ENCODE measurements at places on chromosomes 7 and 10.

- no peak for DNase-seq
Observed at GRCh38 chr7:102255501-102255900, 31.2 kb upstream of the SH2B2 start.

DNA sequence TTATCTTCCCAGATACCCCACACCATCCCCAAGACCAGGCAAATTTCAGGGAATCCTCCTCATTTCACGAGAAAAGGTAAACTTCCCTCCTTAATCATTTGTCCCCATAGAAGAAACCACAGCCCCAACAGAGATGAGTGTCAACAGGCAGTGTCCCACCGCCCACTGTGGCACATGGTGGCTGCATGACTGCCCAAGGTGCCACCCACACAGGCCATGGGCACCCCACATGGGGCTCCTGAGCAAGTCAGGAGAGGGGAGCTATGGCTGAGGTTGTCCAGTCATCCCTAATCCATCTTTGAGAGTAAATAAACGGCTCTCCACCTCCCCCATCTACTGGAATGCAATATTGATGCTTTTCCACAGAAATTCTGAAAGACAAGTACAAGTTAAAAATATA, 44.1 kb downstream of the ANTXRL start:
- DNase-seq, result no peak

DNA sequence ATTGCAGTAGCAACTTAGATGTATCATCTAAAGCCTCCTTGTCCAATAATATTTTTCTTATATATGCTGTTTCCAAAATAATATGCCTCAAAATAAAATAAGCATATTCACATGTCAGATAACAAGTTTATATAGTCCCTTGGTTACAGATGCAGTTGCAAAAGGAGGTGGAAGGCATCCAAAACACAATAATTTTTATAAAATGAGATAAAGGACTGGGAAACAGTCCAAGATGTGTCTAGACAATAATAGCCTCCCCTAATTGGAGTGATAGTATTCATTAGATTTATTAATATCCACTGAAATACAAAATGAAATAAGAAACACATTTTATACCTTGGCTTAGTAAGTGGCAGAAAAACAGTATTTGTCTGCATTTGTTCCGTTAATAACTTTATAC, 30.3 kb downstream of the BCAP29 start:
- DNase-seq, result no peak

- DNase-seq, result no peak
Observed at GRCh38 chr7:2944739-2945138, 98.9 kb downstream of the CARD11 start.

GRCh38 chr10:131928248-131929095, 27.7 kb downstream of the PPP2R2D start:
- DNase-seq, result no peak

- DNase-seq, result no peak
Observed at GRCh38 chr10:3740157-3740871, 44.7 kb downstream of the KLF6 start.

DNA sequence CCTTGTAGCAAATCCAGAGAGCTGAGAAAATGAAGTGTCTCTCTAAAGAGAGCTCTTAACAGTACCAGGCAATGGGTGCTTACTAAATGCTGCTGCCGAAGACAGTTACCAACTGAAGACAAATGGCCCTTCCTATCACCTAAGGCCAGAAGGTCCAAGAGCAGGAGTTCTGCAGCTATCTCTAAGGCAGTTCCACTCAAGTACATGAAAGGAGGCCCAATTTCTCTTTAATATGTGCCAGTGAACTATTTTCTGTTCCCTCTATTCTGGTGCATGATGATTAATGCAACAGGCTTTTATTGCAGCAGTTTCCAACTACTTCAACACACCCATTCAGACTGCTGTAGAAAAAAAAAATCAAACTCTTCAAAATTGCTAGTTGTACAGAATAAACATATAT, 122.5 kb downstream of the SLC25A13 start:
- DNase-seq, result no peak

- DNase-seq, result no peak
Observed at GRCh38 chr10:110612087-110612486, 32.0 kb upstream of the RBM20 start.

DNA sequence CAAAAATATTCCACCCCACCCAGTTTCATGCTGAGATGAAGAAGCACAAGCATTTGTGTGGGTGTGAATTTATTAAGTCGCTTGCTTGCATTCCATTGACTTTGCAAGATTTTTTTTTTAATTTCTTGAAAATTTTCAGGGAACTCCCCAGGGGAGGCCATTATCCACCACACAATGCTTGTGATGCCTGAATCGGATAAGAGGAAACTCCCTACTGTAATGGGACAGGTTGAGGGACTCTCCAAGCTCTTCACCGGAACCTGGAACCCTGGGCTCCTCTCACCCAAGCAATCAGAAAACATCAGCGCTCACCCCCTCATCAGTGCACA, 153.6 kb upstream of the ZMIZ1 start:
- no peak for DNase-seq

- no peak for DNase-seq
Observed at GRCh38 chr10:51137756-51138529, 63.7 kb downstream of the PRKG1 start.

DNA sequence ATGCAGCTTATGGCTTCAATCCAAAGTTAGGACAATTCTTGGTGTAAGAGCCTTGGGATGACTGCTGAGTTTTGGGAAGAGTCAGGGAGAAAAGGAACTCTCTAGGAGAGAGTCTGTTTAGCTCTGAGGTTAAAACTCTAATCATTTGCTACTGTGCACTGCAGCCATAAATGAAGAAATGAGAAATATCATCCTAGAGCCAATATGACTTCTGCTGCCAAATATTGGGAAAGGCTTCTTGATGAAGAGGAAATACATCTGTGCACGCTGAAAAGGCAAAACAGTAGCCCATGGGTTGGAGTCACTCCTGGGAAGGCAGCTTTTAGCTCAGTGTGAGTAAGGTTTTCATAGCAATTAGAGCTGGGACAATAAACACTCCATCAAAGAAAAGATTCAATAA, 308.8 kb downstream of the SFMBT2 start:
- DNase-seq, result no peak

GRCh38 chr10:60732807-60733516, 45.3 kb upstream of the CDK1 start:
- DNase-seq, result peak; percentile 25

- no peak for DNase-seq
Observed at GRCh38 chr10:126854726-126855495, 50.3 kb upstream of the DOCK1 start.

GRCh38 chr7:94595717-94596116, 60.2 kb downstream of the SGCE start:
- no peak for DNase-seq

DNA sequence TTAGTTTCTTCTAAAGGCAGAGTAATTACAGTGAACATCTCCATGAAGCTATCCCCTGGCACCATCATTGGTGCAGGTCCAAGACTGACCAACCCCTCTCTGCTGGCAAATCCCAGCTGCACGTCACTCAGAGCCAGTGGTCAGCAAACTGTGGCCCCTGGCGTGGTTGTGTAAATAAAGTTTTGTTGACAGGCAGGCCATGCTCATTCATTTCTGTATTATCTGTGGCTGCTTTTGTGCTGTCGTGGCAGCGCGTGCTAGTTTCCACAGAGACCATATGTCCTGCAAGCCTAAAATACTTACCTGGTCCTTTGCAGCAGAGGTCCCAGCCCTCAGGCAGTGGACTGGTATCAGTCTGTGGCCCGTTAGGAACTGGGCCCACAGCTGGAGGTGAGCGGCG, 117.6 kb upstream of the NPS start:
- no peak for DNase-seq

Data from stimulated activated CD4-positive, alpha-beta T cell treated with anti-CD3 and anti-CD28 coated beads, Interleukin-15, amount 100 ng/mL, for 1 hour (primary cell).